ENCODE measurements at places on chromosomes 5 and 9. TPM values are rescaled to one million over a fixed set of nuclear protein-coding genes. Genes with fewer than 3 reads are reported as not detected.

DNA sequence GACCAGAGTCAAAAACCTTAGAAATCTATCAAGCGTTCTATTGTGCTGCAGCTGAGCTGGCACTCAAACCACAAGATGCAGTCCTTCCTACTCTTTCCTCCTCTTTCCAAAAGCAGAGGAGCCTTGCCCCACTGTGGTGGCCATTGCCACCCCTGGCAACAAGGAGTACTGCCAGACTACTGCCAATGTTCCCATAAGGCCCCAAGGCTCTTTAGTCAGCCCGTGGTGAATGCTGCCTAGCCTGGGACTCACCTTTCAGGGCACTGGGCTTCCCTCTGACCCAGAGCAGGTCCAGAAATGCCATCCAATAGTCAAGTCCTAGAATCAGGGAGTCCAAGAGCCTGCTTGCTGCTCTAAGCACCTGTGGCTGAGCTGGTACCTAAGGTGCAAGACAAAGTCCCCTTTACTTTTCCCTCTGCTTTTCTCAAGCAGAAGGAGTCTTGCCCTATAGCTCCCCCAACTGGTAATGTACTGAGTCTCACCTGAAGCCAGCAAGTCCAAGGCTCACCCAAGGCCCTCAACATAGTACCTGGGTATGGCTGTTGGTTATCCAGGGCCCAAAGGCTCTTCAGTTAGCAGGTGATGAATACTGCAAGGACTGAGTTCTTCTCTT, 219.4 kb downstream of the ATPSCKMT start:
- H3K4me3 ChIP-seq = no peak overlapping the region
- H3K27ac ChIP-seq = no peak overlapping the region
- H3K36me3 ChIP-seq = no peaks in the 10 kb centered on the region
- H3K4me1 ChIP-seq = no peaks in the 10 kb centered on the region
- H3K27me3 ChIP-seq = no peaks in the 10 kb centered on the region

DNA sequence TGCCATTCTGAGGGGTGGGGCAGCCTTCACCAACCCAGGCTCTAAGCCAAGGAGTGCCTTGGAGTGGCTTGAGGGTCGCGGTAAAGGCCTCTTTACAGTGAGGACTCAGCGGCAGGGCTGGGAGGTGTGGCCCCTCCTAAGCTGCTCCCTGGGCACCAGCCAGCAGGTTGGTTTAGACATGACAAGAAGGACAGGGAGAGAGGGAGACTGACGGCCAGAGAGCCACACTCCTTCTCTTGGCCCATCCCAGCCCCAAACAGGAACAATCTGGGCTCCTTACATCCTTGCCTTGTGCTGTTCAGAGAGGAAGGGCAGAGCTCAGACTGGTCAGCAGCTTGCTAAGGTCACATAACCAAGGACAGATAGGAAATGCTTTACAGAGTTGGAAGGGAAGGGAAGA, 94.5 kb downstream of the LMX1B start:
- no peaks in the 10 kb centered on the region for H3K36me3 ChIP-seq
- no peak overlapping the region for H3K27ac ChIP-seq
- peaks cover 15% of the 10 kb centered on the region for H3K4me1 ChIP-seq
- peaks cover 12% of the 10 kb centered on the region for H3K27me3 ChIP-seq
- no peak for DNase-seq

DNA sequence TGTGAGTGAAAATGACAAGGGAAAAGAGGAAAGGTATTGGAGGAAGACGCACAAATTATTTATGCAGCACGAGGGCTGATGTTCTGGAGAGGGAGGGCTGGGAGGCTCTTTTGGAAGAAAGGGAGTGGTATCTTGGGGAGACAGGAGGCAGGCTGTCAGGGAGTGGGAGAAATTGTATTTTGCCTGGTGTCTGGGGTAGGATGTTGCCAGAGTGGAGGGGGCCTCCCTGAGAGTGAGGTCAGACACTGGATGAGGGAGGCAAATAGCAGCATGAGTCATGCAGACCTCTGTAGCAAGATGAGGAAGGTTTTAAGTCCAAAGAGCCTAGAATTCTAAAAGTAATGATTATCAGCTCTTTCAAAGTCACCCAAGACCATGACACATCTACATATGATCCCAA, 158.0 kb downstream of the DMRT2 start:
- H3K36me3 ChIP-seq = no peaks in the 10 kb centered on the region
- no peaks in the 10 kb centered on the region for H3K4me1 ChIP-seq
- DNase-seq = no peak
- no peak overlapping the region for H3K27ac ChIP-seq

DNA sequence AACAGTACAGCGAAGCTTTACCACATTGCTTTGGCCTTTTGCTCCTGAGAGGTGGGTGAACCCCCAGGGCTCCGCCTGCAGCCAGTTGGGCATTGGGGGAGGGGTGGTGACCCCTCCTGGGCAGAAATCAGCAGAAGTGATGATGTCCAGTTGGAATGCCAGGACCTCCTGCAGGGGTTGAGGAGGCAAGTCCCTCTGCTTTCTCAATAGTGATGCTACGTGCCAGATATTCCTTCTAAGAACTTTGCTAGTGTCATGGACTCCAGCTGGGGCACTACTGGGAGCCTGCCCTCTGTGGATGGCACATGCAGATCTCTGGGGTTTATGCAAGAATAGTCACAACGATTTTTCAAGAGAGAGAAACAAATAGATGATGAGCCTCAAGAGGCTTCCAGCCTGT, 95.6 kb downstream of the NDFIP1 start:
- no peak overlapping the region for H3K27ac ChIP-seq
- no peaks in the 10 kb centered on the region for H3K27me3 ChIP-seq
- H3K4me1 ChIP-seq = no peaks in the 10 kb centered on the region
- no peak for DNase-seq
- H3K36me3 ChIP-seq = no peaks in the 10 kb centered on the region

GRCh38 chr5:11390291-11390767, 513.9 kb downstream of the CTNND2 start:
- no peak overlapping the region for H3K27ac ChIP-seq
- H3K4me3 ChIP-seq = no peak overlapping the region
- H3K27me3 ChIP-seq = peaks cover 30% of the 10 kb centered on the region
- no peak for DNase-seq
- H3K4me1 ChIP-seq = no peaks in the 10 kb centered on the region

The ADAM19 gene
- 127 TPM for total RNA-seq

The FOXD1 gene
- total RNA-seq = 1.0 TPM

The PCDHA1 gene
- not detected for total RNA-seq

The PTTG1 gene
- total RNA-seq = 112 TPM

The SLC1A1 gene
- total RNA-seq = 0.14 TPM
